ENCODE measurements at places on chromosomes 7 and 10.

GRCh38 chr10:13943735-13944398 lies 357.1 kb downstream of the PRPF18 start:
- DNase-seq, result no peak

DNA sequence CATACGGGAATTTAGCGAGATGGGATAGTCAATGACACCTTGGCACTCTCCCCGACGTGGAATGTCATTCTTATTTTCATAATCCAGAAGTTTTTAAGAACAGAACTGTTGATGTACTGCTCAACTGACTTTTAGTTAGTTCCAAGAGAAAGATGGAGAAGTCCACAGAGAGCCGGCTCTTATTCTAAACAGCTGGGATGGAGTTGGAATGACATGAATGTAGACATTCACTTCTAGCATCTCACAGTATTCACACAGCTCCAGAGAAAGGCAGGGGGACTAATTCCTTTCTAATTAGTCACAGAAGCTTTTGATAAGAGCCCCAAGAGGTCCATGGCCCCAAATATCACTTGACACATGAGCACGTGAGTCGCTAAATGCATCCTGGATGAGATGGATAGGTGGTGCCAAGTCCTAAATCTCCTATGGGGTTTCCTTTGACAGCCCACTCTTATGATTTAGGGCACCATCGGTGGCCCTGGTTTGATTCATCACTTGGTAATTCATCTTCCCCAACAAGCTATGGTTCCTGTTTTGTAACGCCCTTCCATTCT lies 420.3 kb upstream of the AUTS2 start:
- DNase-seq, result no peak

- DNase-seq, result no peak
Observed at GRCh38 chr7:2120251-2120660, 112.5 kb downstream of the MAD1L1 start.

- no peak for DNase-seq
Observed at GRCh38 chr10:78905957-78906308, 162.8 kb upstream of the ZMIZ1 start.

GRCh38 chr10:131650169-131650705 lies 250.6 kb upstream of the PPP2R2D start:
- DNase-seq, result no peak

GRCh38 chr10:79024296-79024695 lies 44.5 kb upstream of the ZMIZ1 start:
- no peak for DNase-seq

DNA sequence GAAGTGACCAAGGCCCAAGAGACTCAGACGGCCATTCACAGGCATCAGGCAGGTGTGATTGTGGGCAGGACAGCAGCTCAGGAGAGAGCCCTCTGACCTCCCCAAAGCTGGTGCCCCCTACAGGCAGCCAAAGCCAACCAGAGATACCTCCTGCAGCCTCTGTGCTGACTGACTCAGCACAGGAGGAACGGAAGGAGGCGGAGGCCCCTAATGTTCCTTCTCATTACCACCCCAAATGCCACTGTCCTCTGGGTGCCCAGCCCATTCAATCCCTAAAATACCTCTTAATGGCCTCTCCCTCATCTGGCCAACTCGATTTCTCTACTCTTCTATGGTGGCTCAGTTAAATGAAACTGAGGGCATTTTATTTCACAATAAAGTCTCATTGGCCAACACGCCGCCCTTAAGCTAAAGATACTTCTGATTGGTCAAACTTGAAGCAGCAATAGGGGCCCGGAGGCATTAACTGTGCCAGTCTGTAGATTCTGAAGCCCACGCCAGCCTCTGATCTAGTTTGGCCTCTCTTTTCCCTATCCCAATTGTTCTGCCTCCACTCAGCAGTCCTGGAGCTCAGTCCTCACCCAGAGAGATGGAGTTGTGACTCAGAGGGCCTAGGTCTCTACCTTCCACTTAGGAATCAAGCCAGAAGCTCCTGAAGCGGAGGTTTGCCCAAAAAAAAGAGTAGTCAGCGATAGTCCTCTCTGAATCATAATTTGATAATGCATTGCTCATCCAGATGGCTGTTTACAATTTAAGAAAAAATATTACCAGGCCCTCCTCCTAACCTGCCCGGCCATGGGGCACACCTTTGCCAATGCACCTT lies 1.2 kb downstream of the CYREN start:
- DNase-seq, result no peak

GRCh38 chr7:37448636-37449361 lies at the start of gene ELMO1:
ELMO1 (minus strand) TSS chr7:37448864; CDS start chr7:37342690, 106,174 bp downstream.
- peak; percentile 59 for DNase-seq

DNA sequence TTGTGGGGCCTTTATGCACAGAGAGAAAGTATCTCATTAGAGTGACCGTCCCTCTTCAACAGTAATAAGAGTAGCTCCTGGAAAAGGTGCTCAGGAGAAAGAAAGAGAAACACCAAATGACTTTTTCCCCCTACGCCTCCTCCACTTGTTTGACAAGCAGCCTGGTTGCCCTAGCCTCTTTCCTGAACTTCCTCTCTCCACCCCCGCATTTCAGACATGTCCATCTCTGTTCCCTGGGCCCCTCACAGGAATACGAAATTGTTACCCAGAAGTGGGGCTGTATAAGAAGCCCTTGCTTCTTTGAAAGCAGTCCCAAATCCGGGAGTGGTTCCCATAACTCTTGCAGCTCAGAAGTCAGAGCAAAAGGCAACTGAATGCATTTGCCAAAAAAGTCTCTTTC lies 119.6 kb upstream of the ADO start:
- no peak for DNase-seq

DNA sequence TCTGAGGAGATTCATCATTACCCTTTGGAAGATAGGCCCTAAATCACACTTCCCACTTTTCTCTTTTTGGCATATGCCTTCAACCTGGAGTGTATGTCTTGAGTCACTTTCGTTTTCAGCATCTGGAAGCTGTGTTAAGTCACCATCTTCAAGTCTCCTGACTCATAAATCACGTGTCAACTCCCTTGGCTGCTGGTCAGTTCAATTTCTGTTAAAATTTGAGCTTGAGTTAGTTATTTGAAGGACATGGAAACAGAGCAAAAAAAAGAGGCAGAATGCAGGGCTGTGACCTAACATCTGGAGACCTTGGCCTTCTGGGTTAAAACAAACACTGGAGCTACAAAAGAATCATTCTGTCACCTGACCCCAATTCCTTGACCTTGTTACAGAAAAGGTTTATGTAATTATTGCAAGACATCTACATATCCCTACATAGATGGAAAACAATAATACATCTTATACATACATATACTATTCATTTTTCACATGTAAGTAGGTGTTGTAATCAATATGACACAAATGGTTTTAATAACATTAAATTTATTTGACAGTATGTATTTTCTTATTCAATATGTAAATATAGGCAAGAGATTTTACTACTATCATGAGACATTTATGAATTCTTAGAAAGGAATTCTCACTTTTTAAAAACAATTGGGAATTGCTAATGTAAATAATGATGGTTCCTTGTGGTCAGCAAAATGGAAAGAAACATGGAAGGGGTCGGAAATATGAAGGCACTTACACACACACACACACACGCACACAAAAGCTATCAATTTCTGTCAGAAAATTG lies 169.7 kb upstream of the PHYHIPL start:
- DNase-seq, result peak; percentile 59

DNA sequence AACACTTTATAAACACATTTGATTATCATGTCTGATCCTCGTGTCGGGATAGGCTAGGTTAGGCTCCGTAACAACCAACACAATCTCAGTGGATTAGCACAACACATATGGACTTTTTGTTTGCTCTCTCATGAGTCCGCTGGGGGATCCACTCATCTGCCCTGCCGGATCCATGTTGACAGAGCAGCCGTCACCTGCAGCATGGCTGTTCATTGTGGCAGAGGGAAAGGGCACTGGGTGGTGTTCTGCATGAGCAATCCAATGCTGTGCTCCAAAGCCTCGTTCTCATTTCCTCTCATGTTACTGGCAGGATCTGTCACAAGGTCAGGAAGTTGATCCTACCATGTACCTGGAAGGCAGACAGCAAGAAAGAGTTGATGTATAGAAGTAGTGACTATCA lies 62.5 kb upstream of the RAPGEF5 start:
- DNase-seq, result no peak

GRCh38 chr10:71483885-71484751 lies 87.4 kb downstream of the CDH23 start:
- DNase-seq, result no peak

GRCh38 chr10:14569274-14570060 lies 205.2 kb downstream of the FAM107B start:
- no peak for DNase-seq

GRCh38 chr10:33684211-33684611 lies 349.7 kb upstream of the NRP1 start:
- DNase-seq, result no peak
